Activated CD8-positive, alpha-beta memory T cell treated with anti-CD3 and anti-CD28 coated beads for 4 hours (primary cell): ENCODE measurements at places on chromosomes 7 and 10.

GRCh38 chr7:134602881-134603451 is 43.7 kb upstream of the BPGM start:
- DNase-seq: no peak

GRCh38 chr7:98619450-98620321 is 2.6 kb downstream of the NPTX2 start:
- DNase-seq: no peak

GRCh38 chr10:78774999-78775711 is 293.6 kb upstream of the ZMIZ1 start:
- no peak for DNase-seq

GRCh38 chr10:108556186-108556585 is 1367.1 kb downstream of the XPNPEP1 start:
- no peak for DNase-seq

DNA sequence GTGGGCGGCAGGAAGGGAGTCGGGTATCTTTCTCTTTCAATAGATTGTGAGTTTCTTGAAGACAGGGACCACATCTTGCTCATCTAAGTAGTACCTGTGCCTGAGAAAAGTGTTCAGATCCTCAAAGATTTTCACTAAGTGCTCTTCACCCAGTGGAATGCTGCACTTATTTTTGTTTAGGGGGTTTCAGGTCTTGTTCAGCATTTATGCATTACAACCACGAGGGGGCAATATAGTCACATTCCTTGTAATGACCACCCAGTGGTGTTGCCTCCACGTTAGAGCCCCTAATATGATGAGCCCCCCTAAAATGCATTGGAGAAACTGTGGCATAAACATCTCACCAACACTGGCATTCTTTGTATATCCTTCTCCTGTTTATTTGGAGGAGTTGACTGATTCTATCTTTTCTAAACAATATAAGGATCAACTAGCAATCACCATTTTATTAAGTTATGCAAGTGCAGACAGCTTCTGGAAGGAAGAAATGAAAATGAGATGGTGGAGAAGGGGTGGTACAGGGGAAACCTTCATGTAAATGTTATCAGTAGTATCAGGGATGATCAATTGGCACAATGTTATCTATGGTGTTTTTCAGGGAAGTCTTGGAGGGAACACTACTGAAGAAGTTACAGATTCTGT is 3.1 kb upstream of the PAPSS2 start:
- no peak for DNase-seq

DNA sequence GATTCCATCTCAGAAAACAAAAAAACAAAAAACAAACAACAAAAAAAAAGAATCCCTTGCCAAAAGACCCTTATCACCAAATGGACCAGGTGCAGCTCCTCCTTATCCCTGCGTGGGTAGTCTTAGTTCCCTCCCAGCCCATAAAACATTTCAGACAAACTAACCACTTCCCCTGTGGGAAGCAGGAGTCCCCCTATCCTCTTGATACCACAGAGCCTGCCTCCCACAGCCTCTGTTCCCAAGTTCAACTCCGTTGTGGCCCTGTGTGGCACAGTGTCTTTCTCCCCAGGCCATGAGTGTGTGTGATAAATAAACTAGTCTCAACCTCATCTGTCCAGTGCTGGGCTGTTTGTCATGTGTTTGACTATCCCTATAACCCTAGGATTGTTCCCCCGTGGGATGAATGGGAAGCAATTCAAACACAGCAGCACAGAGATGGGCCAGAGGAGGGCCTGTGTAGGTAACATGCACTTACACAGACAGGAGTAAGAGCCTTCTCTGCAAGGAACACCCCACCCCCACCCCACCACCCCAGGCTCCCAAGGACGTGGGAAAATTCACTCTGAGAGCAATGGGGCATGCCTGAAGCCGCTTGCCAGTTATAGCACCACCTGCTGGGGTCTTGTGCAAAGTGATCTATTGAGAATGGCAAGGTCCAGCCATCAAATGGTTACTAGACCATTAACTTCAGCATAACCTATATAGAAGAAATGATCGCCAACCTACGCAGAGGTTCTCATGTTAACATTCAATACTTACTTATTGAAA is 147.1 kb upstream of the GHITM start:
- DNase-seq: no peak

GRCh38 chr10:5645944-5646617 is 20.3 kb downstream of the ASB13 start:
- no peak for DNase-seq

DNA sequence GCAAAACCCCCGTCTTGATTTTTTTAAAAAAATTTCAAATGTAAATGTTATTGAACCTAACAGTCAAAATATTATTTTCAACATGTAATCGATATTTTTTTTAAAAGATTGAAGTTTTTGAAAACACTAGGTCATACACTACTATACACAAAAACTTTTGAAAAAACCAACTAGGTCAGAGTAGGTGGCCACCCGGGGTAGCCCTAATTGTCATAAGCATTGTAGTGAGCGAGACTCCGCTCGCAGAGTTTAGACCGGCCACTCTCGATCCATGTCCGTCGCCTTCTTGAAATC is 417 bp downstream of the RFC2 start:
- DNase-seq: no peak

DNA sequence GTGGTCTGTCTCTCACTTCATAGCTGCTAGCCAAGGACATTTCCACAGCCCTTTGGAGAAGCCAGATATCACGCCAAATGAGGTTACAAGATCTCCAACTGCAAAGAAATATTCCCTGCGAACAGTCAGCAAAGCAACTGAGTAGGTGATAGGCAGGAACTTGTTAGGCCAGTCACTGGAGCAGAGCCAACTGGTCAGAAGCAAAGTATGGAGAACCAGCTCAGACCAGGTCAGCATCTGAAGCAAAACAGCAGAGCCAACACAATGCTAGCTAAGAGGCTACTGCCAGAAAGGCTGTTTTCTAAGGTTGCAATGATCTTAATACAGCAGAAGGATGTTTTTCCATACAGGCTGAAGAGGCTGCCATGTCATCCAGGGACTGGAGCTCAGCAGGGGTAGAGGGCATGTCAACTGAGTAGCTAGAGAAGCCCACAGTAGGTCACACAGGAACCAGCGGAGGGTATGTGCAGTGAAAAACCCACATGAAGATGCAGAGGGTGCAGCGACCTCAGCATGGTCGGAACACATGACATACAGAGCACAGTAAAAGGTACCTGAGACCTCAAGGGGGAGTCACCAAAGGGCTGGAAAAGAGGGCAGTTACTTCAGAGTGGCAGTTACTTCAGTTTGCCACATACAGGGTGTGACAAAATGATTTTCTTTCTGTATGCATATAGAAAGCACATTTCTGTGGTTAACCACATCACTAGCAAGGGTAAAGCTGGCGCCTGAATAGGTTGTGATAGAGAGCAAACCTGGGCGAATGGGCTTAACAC is 8.9 kb downstream of the SEC31B start:
- DNase-seq: peak; percentile 54

- no peak for DNase-seq
Observed at GRCh38 chr7:159196584-159196983, 51.9 kb upstream of the VIPR2 start.

GRCh38 chr10:74175510-74176379 is 24.7 kb downstream of the ADK start:
- no peak for DNase-seq

DNA sequence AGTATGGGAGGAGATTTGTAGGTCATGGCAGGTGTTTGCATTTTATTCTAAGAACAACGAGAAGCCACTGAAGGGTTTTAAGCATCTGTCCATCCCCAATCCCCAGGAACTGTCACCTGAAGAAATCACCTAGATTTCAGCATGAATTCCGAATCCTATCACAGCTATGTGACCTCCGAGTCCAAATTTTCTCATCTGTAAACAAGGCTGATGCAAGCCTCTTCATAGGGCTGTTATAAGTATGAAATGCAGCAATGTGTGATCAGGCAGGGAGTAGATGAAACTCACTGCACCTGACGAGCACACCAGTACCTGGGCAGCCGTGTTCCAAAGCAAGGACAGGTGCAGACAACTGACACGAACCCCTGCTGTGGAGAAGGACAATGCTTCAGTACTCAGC is 14.0 kb downstream of the HABP2 start:
- DNase-seq: no peak

- DNase-seq: no peak
Observed at GRCh38 chr7:149109969-149110368, 16.2 kb downstream of the ZNF425 start.

- DNase-seq: no peak
Observed at GRCh38 chr7:66497346-66497745, 131.3 kb upstream of the KCTD7 start.

- no peak for DNase-seq
Observed at GRCh38 chr10:1058017-1058416, 1.8 kb downstream of the WDR37 start.

- no peak for DNase-seq
Observed at GRCh38 chr7:48518092-48518491, 346.8 kb downstream of the ABCA13 start.

DNA sequence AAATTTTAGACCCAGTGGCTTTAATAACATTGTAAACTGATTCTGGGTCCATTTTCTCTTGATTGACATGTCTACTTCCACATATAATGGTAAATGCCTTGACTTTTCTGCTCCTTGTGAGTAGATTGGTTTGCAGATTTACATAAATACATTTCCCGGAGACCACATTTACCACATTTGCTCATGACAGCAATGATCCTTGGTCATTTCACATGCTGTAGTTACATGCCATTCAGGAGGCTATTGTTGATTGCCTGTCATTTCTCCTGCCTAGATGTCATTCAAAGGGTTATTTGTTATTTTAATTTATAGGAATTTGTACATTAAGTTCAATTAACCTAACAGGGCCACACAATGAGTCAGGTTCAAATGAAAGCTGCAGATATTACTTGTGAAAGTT is 280.5 kb downstream of the CNTNAP2 start:
- DNase-seq: no peak

GRCh38 chr7:13727279-13727678 is 262.2 kb downstream of the ETV1 start:
- no peak for DNase-seq

- DNase-seq: no peak
Observed at GRCh38 chr7:19932549-19933249, 159.3 kb upstream of the TMEM196 start.

DNA sequence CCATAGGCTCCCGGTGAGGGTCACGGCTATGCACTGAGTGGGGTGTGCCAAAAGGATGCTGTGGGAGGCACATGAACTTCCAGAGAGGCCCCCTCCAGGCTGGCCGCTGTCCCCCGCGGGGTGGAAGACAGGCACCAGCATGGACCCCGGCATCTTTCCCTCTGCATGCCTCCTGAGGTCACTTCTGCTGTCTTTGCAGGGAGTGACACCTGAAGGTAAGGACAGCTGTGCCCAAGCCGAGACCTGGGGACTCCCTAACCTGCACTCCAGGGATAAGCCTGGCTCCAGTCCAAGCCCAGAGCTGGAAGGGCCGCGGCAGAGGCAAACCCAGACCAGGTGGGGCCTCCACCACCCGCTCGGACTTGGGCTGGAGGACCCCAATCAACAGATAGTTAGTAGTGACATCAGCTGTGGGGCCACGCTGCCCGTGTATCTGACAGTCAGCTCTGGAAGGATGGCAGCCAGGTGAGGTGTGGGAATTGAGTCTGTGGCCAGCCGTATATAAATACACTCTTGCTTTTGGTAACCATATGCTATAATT is 340.7 kb upstream of the MKI67 start:
- no peak for DNase-seq

DNA sequence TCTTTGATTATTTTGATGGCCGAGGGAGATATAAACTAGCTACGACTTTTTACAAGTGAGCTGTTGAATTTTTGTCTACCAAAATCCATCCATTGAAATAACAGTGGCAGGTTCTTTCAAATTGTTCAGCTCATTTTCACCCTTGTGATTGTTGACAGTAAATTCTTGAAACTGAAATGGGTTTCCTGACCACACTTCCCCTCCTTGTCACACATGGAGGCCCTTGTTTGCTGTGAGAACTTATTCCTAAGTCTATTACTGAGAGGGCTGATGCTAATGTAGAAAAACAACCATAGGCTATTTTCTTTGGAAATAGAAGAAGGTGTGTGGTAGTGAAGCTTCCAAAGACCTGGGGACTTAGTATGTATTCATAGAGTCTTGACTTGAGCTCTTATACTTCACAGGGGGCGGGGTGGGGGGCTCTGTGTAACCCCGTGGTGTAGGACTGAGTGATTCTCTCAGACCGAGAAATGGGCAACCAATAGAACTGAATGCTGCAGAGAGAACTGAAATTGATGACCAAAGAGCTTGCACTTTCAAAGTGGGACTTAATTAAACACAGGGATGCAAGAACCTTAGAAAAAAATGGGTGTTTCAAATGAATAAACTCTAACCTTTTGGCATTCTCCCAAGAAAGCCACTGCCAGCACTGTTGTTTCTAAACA is 718.9 kb downstream of the CCSER2 start:
- no peak for DNase-seq

DNA sequence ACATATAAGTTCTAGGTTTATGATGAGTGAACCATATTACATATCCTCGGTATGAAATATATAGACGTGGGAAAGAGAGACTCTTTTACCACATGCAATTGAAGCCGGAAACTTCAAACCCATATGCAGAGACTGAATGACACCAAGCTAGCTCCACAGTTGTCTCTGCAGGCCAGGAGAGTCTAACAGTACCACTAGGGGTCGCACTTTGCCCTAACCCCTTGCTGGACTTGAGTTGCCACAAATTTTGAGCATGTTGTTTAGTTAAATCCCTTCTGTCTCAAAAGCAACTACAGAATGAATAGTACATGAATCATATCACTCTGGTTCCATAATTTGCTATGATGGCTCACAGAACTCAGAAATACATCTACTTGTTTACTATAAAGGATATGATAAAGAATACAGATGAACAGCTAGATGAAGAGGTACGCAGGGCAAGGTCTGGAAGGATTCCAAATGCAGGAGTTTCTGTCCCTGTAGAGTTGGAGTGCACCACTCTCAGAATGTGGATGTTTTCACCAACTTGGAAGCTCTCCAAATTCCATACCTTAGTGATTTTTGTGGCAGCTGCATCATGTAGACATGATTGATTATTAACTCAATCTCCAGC is 112.4 kb upstream of the YAE1 start:
- DNase-seq: peak; percentile 16

DNA sequence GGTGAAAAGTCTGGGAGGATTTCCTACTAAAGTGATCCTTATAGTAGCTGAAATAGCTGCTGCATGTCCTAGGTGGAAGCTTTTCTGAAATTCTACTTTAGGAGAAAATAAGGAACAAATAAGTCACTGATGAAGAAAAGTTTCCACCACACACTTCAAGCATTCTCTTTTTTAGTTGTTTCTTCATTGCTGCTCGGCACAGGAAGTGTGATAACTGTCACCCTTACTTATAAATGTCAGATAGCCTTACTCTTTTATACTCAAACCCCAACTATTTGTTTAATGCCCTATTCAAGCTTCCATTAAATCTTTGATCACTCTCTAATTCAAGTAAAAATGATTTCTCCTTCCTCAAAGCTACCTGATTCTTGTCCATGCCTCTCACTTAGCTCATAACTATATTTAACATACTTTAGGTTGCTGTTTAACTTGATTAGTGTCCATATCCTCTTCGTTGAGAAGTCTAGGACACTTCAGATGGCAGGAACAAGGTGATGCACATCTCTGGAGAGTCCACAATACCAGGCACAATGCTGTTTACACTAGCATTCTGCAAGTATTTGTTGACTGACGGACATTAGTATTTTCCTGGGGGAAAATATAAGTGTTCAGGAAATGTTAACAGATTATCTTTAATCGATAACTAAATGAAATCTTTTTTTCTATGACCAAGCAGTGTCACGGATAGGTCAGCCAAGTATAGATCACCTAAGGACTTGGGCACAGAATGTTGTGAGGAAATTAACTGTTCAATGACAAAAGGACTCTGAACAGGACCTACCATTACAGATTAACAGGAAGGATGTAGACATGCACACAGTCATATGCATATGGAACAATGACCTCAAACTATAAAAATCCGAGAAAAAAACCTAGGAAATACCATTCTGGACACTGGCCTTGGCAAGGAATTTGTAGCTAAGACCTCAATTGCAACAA is 67.4 kb downstream of the ZNF438 start:
- no peak for DNase-seq
